ENCODE measurements at places on chromosomes 7 and 10.

- DNase-seq: no peak
Observed at GRCh38 chr7:110973196-110973990, 117.5 kb upstream of the LRRN3 start.

GRCh38 chr7:69889976-69890351 is 291.7 kb downstream of the AUTS2 start:
- no peak for DNase-seq

- no peak for DNase-seq
Observed at GRCh38 chr7:18993933-18994668, 123.3 kb downstream of the TWIST1 start.

DNA sequence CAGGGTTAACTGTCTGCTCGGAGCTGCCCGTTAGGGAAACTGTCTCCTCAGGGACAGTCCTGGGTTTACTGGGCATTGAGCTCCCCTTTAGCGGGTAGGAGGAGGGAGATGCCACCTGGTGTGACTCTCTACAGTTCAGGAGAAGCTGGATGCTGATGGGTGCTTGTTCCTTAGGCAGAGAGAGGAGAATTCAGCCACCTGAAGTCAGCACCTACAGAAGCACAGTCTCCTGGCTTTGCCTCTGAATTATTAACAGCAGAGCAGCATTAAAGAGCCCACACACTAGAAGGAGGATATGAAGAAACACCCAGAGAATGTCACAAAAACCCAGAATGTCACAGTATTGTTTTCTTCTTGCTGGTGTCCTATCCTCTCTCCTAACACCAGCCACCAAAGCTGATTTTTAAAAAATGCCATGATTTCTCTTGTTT is 696 bp downstream of the GIMAP4 start:
- no peak for DNase-seq

Data from GM06990 (cell line).